IMR-90 (cell line): ENCODE measurements at places on chromosomes 16 and 17.

DNA sequence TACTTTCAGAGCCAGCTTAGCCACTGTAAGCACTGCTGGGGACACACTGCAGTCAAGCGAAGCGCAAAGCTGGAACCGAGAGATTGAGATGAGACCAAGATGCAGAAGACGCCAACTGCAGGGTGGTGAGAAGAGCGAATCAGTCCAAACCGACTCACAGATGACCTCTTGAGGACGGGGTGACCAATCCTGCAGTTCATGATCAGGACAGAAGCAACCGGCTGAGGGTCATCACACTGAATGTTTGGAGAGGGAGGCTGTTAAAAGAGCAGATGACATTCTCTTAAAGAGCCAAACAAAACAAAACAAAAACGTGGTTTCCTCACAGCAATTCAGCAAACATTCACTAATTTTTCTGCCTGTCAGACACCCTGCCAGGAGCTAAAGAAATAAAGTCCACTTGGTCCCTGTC is 8.5 kb downstream of the HASPIN start:
- DNase-seq, result peak; percentile 20

DNA sequence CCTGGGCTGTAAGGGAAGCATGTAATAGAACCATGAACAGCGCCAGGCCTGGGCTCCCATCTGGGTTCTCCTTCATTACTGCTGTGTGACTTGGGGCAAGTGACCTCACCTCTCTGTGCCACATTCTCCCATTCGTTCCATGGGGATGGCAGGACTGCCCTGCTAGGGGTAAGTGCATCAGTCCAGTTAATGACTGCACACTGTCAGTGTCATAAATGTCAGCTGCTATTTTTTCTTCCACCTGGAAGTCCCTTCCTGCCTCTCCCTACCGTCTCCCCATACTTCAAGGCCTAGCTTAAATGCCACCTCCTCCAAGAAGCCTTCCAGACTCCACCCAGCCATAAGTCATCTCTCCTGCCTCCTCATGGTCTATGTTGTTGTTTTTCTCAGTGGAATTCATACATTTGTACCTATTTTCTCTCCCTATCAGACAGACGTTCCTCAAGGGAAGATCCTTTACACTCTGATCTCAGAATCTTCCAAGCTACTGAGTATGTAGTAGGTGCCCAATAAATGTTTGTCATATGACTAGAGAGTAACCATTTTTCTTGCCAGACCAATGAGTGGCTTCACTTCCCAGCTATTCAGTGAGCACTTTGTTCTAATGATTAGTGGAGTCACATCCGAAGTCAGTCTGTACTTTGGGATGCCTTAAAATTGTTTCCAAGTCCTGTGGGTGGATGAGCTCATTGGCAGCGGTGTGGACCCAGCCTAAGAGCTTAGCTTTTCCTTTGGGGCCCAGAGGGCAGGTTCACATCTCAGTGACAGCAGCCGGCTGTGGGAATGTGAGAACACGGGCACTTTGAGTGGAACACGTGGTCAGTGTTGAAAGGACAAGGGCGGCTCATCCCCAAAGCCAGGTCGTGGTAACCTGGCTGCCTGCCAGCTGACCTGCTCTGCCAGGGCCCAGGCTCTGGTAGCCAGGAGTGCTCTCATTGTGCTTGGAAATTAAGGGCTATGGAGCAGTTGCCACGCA is 147.5 kb upstream of the GSE1 start:
- peak; percentile 76 for DNase-seq

- DNase-seq, result peak; percentile 65
Observed at GRCh38 chr17:47277921-47278320, 24.3 kb downstream of the ITGB3 start.

GRCh38 chr17:71071837-71072236 is 902.5 kb downstream of the KCNJ2 start:
- DNase-seq, result peak; percentile 99

- DNase-seq, result no peak
Observed at GRCh38 chr17:79841369-79842135, 2.3 kb upstream of the CBX4 start.

GRCh38 chr16:3673676-3674377 is 19.3 kb downstream of the DNASE1 start:
- DNase-seq, result no peak

DNA sequence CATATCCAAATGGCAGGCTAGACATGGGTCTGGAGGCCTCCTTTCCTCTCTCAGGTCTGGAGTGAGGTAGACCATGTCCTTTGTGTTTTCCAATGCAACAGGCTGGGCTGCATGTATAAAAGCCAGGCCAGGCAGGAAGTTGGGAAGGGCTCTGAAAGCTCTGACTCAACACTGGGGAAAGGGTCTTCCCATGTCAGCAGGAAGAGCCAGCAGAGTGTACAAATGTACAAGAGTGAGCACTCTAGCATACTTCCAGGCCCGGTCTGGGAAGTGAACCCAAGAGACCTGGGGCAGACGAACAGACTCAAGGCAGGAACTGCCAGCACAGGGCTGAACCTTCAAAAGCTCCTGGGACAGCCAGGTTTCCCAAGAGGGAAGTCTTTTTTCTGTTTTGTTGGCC is 7.0 kb downstream of the ATPAF2 start:
- DNase-seq, result peak; percentile 61

- DNase-seq, result no peak
Observed at GRCh38 chr16:65875381-65876055, 491.0 kb upstream of the CDH5 start.

DNA sequence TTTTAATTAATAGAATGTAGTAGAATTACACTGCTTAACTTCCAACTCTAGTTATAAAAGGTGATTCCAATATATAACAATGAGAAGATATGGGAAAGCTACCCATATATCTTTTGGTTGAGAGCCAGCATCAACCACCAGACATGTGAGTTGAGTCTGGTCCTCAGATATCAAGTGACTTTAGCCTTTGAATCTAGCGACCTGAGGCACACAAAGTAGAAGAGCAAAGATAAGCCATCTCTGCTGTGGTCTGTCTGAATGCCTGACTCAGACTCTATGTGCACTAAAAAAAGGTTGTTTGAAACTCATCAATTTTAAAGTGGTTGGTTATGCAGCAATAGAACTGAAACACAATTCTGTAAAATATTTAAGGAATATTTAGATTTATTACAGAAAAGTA is 492.5 kb upstream of the SOX9 start:
- no peak for DNase-seq

GRCh38 chr17:81428948-81429774 is 33.9 kb downstream of the BAHCC1 start:
- peak; percentile 67 for DNase-seq

DNA sequence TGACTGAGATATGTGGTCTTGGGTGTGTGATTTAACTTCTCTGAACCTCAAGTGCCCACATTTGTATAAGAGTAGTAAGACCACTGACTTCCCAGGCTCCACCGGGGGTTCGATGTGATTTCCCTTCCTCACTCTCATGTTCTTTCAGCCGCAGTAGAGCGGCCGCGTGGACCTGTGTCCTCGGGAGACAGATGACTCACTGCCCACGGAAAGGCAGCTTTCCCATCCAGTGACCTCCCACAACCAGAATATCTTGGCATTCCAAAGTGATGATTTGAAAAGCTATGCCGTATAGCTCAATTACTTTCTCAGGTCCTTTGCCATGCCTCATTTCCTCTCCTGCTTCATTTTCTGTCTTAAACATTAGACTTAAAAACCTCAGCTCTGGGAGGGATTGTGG is 73.6 kb downstream of the IL21R start:
- DNase-seq, result peak; percentile 95

- no peak for DNase-seq
Observed at GRCh38 chr17:29623283-29623647, 553 bp upstream of the CORO6 start.

DNA sequence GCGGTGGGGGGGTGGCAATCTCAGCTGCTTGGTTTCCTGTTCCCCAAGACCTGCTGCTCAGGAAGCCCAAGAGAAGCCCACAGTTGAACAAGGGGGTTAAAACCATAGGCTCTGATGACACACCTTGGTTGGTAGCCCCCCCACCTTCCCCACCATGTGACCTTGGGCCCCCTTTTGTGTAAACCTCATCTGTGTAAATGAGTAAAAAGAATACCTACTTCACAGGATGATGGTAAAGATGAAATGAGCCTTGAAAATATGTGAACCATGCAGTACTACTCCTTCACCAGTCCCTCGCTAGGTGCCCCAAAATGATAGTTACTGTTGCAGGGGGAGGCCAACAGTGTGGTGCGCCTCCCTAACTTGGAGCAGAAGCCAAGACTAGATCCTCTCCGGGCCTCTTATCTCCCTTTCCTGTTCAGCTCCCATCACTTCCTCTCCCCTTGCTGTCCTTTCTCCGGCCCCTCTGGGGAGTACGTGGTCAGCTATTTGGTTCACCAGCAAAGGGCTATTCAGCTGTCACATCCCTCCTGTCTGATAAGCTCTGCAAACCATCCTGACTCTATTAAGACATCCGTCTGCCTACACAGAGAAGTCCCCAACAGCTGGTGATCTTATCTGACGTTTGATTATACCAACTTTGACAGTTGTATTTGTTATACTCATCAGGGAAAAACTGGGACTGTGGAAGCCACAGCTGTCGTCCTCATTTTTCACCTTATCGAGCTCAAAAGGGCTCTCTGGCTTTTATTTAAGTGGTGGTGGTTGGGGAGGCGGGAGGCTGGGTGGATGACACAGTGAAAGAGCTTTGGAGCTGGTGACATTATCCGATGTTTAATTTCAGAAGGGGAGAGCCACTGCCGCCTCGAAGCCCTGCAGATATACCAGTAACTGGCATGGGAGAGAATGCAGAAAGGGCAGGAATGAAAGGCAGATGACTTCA is 19.9 kb downstream of the DCAKD start:
- no peak for DNase-seq

GRCh38 chr17:39953471-39953888 is 9.3 kb upstream of the GSDMA start:
- no peak for DNase-seq

DNA sequence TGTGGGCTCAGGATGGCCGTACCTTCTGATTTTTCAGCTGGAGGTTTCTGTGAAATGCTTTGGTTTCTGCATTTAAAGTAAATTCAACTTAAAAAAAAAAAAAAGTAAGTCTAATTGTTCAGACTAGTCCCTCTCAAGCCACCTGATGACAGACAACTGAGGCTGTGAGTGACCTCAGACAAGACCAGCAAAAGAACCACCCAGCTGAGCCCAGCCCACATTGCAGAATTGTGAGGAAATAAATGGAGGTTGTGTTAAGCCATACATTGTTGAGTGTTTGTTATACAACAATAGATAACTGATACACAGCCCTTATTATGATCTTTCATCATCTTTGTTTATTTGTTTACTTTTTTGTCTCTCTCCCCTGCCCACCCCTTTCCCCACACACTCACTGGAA is 44.7 kb upstream of the CMIP start:
- no peak for DNase-seq

DNA sequence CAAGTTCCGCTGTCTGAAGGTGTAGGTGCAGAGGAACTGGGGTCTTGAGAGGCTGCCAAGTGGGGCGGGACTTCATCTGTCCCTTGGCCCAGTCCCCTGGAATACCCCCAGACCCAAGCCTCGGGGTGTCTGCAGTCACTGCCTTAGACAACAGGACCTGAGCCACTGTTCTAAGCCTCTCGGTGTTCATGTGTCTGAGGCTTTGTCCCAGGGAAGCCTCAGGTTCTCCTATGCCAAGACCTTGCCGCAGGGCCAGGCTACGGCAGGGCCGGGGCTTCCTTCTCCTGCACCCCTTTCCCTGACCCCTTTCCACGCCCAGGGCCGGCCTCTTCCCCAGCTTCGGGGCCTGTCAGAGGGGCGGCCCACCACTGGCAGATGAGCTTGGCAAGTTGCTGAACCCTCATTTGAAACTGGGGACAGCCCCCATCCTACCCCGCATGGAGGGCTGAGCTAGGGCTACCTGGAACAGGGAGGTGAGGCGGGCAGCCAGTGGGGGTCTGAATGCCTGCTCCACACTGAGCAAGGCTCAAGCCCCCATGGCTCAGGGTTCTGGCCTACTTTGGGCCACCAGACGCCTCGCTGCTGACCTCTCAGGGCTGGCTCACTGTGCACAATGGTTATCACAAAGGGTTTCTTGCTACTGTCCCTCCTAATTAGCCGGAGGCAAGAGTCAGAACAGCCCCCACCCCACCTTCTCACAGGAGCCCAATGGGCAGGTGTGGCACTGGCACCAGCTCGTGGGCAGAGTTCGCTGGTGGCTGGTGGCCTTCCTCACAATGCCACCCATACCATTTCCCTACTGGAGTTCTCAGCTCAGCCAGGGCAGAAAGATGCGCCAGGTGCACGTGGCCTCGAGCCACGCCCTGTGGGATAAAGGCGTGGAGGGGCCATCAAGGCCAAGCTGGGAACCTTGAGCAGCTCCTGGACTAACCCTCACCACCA is 7.1 kb downstream of the LITAFD start:
- no peak for DNase-seq

DNA sequence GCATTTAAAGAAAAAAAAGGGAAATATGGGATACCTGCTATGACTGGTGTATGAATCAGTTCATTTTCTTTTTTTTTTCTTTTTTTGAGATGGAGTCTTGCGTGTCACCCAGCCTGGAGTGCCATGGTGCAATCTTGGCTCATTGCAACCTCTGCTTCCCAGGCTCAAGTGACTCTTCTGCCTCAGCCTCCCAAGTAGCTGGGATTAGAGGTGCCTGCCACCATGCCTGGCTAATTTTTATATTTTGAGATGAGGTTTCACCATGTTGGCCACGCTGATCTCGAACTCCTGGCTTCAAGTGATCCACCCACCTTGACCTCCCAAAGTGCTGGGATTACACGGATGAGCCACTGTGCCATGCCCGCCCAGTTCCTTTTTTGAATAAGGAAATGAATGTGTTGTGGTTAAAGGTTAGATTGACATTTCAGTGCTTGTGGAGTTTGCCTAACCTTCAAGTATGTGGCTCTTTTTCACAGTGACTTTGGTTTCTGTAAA is 7.7 kb downstream of the HAPSTR1 start:
- peak; percentile 68 for DNase-seq

- no peak for DNase-seq
Observed at GRCh38 chr16:8739989-8740704, 57.3 kb downstream of the TMEM186 start.

- peak; percentile 90 for DNase-seq
Observed at GRCh38 chr16:71927383-71927782, 32.1 kb downstream of the IST1 start.

DNA sequence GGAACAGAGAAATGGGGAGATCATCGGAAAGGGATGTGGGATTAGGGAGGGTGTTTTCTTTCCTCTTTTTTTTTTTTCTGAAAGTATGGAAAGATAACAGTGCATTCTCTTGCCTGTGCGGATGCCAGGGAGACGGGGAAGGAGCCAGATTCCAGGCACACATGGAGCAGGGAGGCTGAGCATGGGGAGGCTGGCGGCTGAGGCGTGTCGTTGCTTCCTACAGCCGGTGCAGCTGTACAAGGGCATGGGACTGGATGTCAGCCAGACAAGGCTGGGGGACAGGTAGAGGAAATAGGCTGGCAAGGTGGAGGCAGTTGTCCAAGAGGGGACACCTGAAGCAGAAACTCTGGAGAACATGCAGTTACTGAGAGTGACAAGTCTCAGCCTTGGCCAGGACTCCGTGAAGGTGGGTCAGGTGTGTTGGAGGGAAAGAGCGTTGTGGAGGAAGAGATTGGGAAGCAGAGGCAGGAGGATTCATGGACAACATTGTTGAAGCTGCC is 16.6 kb upstream of the ADORA2B start:
- DNase-seq, result no peak
